ENCODE measurements at places on chromosomes 6 and 20. TPM values are rescaled to one million over a fixed set of nuclear protein-coding genes. Genes with fewer than 3 reads are reported as not detected.

DNA sequence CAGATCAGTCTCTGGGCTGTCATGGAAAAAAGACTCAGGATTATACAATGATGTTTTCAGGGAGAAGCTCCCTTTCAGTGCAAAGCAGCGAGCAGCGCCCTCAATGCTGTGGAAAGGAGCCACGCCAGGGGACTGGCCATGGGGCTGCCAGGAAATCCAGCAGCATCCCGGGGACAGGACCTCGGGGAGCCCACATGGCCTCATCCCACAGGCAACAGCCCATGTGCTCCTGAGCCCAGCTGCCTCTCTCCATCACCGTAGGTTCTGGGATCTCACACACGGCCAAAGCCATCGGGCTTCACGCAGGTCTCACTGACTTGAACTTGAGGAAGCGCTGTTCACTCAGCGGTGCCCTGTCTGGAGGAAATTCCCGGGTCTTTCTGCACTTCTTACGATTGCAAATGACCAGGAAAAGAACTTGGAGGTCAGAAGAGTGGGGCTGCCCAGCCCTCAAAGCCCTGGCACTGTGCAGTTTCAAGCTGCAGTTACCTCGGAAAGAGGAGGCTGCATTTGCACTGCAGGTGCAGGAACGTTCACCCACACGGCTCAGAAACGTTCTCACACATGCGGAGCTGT is 125.9 kb upstream of the THBS2 start:
- no peaks in the 10 kb centered on the region for H3K36me3 ChIP-seq
- H3K27me3 ChIP-seq = no peaks in the 10 kb centered on the region
- no peak overlapping the region for H3K27ac ChIP-seq

- DNase-seq = no peak
- no peaks in the 10 kb centered on the region for H3K27me3 ChIP-seq
- no peaks in the 10 kb centered on the region for H3K4me1 ChIP-seq
- no peak overlapping the region for H3K27ac ChIP-seq
These were observed 220.4 kb upstream of the ARID1B start for GRCh38 chr6:156556811-156557210.

GRCh38 chr20:43514648-43514999 is 7.1 kb downstream of the L3MBTL1 start:
- DNase-seq = no peak
- H3K36me3 ChIP-seq = no peaks in the 10 kb centered on the region
- H3K4me3 ChIP-seq = peak overlapping the region; percentile 70
- no peaks in the 10 kb centered on the region for H3K27me3 ChIP-seq
- H3K27ac ChIP-seq = peak overlapping the region; percentile 58

DNA sequence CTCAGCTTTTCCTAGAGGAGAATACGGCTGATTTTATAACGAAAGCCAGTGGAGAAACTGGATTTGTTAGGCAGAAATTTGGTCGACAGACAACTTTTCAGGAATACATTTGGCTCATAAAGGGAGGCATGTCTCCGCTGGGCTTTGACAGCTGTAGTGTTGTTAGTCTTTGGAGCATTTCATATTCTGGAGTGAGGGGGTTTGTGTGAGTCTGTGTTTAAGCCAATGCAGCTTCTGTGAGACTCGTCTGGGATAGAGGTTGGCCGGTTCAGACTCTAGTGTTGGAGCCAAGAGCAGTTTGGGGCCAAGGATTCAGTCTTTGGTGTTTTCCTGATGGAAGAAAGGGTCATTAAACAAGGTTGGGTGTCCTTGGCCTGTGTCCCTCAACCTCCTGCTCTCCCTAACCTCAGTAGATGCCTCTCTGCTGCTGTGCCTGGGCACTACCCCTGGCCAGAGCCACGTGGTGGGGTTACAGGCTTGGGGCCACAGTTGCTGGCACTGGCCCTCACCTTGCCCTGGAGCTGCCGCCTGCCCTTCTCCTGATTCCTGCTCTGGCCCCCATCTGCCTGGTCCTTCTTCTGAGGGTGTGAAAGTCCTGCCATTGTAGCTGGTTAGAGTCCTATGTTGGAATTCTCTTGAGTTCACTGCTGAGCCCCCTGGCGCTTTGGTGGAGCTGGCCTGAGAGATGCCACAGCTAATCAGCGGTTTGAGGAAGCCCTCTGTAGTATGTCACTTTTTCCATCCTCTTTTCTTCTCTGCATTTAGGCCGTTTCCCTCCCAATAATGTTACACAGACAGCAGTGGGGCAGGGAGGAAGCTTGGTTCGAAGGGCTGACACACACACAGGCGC is 6.9 kb downstream of the PTK7 start:
- no peak for DNase-seq
- H3K27me3 ChIP-seq = no peaks in the 10 kb centered on the region
- no peaks in the 10 kb centered on the region for H3K36me3 ChIP-seq

DNA sequence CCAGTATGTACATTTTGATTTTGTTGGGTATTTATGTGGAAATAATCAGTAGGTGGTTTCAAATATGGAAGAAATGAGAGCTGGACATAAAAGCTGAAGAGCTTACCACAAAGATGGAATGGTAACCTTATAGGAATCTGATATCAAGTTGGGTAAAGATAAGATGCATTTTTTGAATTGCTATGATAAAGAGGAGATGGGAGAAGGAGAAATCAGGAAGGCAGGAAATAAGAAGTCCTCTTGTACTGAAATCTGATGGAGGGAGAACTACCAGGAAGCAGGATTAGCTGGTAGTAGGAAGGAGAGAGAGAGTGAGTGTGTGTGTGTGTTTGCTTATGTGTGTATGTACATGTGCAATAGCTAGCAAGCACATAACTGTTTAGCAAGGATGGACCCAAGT is 468.4 kb downstream of the PHF3 start:
- no peaks in the 10 kb centered on the region for H3K4me1 ChIP-seq
- no peaks in the 10 kb centered on the region for H3K36me3 ChIP-seq
- no peaks in the 10 kb centered on the region for H3K27me3 ChIP-seq
- H3K4me3 ChIP-seq = no peak overlapping the region
- no peak overlapping the region for H3K27ac ChIP-seq
- no peak for DNase-seq

- H3K27me3 ChIP-seq = no peaks in the 10 kb centered on the region
- DNase-seq = no peak
- H3K27ac ChIP-seq = no peak overlapping the region
- H3K36me3 ChIP-seq = no peaks in the 10 kb centered on the region
- H3K4me1 ChIP-seq = peaks cover 15% of the 10 kb centered on the region
These were observed 9.3 kb upstream of the BCAS1 start for GRCh38 chr20:54079652-54080051.

DNA sequence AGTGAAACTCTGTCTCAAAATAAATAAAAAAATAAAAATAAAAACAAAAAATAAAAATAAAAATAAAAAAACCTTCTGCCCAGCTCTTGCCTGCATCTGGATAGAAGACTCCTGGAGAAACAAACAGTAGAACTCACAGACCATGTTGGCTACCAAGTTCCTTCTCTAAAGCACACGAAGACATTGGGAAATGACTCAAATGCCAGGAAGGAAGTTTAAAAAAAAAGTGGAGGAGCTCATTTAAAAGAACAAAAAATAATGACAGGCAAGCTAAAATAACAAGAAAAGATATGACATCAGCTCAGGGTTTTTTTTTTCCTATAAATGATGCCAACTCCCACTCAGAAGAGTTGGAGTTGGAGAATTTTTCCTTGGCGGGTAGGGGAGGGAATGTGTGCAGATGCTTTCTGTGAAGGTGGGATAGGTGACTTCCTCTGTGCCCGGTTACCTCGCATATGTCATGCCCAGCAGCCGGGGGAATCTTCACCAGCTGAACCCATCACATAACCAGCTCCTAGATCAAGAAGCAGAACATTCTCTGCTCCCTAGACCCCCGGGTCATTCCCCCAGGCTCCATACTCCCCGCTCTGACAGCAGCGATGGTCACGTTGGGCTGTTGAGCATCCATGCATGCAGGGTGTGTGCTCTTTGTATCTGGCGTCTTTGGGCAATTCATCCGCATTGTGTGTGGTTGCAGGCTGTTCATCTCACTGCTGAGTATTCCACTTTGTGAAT is 17.3 kb upstream of the CD93 start:
- H3K27me3 ChIP-seq = no peaks in the 10 kb centered on the region
- no peaks in the 10 kb centered on the region for H3K4me1 ChIP-seq
- H3K4me3 ChIP-seq = no peak overlapping the region
- no peak for DNase-seq
- H3K36me3 ChIP-seq = no peaks in the 10 kb centered on the region

TMEM170B gene
- polyA plus RNA-seq = 0.37 TPM

DNA sequence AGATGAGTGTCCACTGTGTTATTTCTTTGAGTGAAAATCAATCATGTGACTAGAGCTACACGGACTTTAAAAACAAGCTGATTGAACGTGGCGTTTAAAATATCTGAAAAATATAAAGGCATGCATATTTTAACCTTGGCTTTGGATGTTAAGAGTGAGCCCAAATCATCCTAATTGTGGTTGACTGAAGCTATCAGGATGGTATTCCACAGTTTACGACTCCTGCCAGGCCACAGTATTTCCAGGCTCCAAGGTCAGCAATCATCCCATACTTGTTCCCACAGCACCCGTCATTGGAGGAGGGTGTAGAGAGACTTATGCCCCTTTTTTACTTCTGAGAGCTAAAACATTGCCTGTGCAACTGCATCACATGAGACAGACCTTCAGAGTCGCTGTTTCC is 43.2 kb upstream of the TMX4 start:
- no peaks in the 10 kb centered on the region for H3K36me3 ChIP-seq
- no peak overlapping the region for H3K27ac ChIP-seq
- no peak for DNase-seq
- H3K4me1 ChIP-seq = no peaks in the 10 kb centered on the region
